ENCODE measurements at places on chromosomes 5 and 9.

- no peak for DNase-seq
Measured at GRCh38 chr9:92444841-92445240, 20.6 kb upstream of the OMD start.

GRCh38 chr5:59596586-59597350 lies 296.8 kb downstream of the PDE4D start:
- no peak for DNase-seq

GRCh38 chr9:100499460-100499859 lies 26.5 kb downstream of the TMEFF1 start:
- no peak for DNase-seq

DNA sequence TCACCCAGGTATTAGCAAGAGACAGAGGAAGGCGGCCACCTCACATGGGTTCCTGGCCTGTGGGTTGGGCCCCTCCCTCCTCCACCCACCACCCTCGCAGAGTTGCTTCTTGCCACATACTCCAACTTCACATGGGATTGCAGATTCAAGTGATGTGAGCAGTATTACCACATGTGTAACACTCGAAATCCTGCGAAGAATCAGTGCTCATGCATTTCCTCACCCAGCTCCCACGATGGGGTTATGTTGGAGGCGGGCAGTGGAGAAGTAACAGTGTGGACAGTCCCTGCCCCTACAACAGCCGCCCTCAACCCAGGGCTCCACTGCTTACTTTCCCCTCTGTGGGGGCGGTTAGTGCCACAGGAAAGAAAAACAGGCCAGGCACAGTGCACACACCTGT lies 3.9 kb upstream of the FBP1 start:
- no peak for DNase-seq

- peak; percentile 62 for DNase-seq
Measured at GRCh38 chr9:121498487-121499176, 1.0 kb downstream of the GGTA1 start.

DNA sequence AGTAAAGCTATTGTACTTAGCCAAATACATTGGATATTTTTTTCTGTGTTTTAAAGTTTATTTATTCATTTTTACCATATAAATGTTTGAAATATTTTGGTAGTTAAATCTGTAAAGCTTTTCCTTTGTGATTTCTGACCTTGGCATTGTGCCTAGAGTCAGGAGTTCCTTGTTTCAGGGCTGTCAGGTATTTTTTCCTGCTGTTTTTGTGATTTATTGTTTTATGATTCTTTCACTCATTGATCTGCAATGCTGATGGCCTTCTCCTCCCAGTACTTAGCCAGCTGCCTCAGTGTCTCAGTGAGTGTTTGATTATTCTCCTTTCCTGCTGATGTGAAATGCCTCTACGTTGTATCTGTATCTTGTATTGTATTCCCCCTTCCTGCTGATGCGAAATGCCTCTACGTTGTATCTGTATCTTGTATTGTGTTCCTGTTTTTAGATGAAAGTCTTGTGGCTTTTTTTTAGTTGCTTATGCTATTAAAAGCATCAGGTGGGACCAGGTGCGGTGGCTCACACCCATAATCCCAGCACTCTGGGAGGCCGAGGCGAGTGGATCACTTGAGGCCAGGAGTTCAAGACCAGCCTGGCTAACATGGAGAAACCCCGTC lies 61.0 kb downstream of the EHMT1 start:
- no peak for DNase-seq

GRCh38 chr9:127182901-127183746 lies 60.7 kb upstream of the ANGPTL2 start:
- DNase-seq, result peak; percentile 66

GRCh38 chr5:14720236-14720923 lies 55.9 kb downstream of the OTULIN start:
- DNase-seq, result peak; percentile 21
